Activated CD4-positive, alpha-beta T cell treated with anti-CD3 and anti-CD28 coated beads, Interleukin-2, amount 50 U/mL, for 16 hours (primary cell): ENCODE measurements at places on chromosomes 5 and 9.
A peak's percentile ranks its signal among the peaks of the same experiment; 100 is the strongest.

GRCh38 chr5:181076920-181077319 lies 36.9 kb downstream of the BTNL9 start:
- DNase-seq = no peak

DNA sequence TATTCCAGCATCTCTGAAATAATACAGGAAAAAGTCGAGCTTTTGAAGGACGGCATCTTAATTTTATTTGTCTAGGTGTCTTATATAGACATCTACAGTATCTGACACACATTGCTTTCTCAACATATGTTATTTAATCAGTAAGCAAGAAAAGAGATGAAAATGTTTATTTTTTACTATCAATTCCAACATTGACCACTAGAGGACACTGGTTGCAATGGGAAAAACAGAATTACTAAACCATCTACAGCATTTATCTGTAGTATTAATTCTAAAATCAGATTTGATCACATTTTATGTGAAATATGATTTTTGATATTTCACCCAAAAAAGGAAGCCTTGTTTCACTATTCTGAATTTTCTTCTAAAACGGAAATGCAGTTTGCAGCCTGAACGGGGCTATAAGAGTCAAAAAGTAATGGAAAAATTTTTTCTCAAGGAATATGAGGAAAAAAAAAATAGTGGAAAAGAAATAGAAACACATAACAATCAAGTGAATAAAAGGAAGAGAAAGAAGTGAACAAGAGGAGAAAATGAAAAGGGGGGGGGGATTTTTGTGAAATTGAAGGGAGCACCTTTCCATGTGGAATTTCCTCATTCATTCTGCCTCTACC lies 98.6 kb downstream of the OSTF1 start:
- peak; percentile 31 for DNase-seq

DNA sequence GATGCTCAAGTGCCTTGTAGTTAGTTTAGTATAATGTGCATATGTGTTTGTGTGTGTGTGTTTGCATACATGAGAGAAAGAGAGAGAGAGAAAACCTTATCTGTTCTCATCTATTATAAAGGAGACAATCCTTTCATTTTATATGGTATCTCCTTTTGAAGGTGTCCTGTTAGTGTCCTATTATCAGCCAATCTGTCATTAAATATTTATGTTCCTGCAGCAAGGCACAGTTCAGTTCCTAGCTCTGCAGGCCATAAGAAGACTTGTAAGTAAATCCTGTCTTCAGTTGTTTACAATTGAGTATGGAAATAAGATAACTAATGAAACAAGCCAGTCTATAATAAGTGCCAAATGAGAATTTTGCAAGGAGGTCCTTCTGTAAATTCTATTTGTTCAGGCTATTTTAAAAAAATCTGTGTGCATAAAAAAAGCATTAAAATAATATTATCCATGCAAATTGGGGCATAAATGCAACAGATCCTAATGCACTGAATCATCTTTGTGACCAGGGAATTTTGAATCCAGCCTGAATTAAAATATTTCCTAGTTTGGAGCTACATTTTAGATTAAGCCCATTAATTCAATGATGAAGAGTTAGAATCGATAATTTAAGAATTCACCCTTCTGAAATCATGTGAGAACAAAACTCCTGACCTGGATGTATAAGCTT lies 18.1 kb downstream of the MAP1B start:
- no peak for DNase-seq

DNA sequence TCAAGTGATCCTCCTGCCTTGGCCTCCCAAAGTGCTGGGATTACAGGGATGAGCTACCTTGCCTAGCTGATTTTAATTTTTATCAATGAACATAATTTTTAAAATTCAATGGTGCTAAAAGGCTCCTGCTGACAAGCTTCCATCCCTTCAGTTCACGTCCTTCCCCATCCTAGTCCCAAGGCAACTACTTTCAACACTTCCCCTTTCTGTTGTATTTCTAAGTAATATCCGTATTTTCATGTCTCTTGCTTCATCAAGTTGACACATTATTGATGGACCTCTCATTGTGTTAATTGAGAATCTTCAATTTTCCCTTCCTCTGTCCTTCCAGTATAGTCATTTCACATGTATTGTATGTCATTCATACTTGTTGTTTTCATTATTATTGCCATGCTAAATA lies 93.8 kb upstream of the RASGRF2 start:
- no peak for DNase-seq

DNA sequence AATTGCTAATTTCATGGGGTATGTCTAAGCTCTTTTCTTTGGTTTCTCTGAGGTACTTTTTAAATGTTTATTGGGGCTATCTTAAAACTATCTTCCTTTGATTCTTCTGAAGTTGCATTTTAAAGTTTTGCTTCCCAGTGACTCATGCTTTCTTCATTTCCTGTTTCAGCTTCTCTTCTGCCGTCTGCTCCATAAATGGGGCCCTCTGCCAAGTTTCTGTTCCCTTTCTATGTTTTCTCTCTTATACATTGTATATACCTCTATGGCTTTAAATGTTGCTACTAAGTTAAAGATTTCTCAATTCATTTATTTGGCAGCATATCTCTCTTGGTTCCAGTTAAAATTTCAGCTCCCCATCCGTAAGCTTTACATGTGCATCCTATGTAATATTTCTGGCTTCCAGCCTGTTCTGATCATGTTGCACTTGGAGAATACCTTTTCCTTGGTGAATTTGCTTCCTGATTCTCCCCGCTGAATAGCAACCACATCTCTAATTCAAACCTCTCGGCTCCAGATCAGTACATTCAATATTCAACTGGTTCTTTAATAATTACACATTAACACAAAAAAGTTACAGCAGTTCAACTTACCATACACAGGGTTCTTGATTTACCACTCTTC lies 125.3 kb downstream of the ST8SIA4 start:
- DNase-seq = peak; percentile 44

GRCh38 chr5:150448952-150449516 lies 505 bp downstream of the RPS14 start:
- no peak for DNase-seq
